ENCODE measurements at places on chromosomes 6 and 20.

DNA sequence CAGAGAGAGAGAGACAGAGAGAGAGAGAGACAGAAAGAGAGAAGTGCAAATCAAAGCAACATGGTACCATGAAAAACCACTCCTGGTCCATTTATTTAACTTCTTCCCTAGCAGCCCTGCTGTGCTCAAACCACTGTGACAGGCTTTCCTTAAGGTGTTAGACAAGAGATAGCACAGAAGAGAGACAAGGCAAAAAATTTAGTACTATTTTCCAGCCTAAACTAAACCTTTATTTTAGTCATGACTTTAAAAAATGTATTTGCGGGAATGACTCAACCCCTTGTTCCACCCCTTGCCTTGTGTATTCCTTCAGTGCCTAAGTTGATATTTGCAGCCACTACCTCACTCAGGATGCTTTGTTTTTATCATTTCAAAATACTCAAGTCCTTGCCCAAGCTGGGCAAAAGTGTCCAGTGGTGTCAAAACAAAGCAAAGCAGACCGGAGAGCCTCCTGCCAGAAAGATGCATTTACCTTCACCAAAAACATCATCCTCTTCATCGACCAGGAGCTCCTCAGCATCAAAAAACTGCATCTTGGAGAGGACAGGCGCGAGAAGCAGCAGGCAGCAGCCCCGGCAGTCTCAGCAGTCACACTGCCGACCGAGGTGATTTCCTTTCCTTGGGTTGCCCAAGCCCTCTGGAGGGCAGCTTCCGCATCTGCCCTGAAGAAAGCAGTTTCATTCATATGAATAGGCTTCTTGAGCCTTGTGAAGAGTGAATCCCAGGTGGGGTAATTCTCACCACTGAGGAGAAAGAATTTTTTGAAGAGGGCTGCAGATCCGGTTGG lies at the start of gene RIPOR2:
TSS of gene RIPOR2 (minus strand) at position 595 of the 787 bp plus-strand sequence. CDS start at position 533, 62 bp downstream.
- no peak for DNase-seq

GRCh38 chr6:154981079-154981870 lies 13.8 kb upstream of the TIAM2 start:
- no peak for DNase-seq

DNA sequence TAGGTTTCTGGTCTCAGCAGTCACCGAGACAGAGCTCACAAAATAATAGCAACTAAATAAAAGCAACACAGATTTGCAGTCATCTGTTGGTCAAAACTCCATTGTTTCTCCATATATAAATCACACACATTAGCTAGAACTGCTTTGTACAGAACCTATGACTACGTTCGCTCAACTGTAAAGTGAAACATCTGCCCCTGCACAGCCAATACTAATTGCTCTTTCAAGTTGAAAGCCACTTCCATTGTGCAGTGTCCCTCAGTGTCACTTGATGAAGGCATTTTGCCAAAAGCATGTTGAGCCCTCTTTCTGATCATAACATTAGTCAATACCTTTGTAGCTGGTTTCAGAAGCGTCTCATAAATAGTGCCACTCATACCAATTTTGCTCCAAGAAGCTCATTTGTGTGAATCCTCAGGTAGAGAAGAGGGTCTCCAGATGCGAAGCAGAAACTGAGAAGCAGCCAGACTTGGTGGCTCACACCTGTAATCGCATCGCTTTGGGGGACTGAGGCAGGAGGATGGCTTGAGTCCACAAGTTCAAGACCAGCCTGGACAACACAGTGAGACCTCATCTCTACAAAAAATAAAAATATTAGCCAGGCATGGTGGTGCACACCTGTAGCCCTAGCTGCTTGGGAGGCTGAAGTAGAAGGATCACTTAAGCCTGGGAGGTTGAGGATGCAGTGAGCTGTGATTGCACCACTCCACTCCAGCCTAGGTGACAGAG lies 68.9 kb downstream of the PERP start:
- DNase-seq = no peak

DNA sequence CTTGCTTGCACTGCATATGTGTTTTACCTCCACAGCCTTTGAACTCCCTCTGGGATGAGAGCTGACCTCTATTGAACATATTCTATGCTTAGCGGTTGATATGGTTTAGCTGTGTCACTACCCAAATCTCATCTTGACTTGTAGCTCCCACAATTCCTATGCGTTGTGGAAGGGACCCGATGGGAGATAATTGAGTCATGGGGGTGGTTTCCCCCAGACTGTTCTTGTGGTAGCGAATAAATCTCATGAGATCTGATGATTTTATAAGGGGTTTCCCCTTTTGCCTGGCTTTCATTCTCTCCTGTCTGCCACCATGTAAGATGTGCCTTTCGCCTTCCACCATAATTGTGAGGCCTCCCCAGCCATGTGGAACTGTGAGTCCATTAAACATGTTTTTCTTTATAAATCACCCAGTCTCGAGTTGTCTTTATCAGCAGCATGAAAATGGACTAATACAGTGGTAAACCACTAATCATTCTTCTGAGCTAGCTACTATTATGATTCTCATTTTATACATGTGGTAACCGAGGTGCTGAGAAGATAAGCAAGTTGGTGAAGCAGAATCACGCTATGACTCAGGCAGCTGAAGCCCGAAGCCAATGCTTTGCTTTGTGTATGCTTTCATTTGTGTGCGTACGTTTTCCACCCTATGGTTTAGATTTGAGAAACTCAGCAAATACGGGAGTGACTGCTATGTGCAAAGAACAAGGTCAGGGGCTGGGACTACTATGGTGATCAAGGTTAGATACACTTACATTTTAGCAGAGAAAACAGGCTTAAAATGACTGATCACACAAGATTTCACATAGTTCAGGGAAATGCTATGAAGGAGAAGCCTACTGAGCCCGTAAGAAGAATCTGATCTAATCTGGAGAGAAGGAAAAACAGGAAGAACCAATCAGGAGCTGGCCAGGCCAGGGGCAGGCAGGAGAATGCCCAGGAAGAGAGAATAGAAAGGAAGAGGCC lies 363.5 kb downstream of the ESR1 start:
- DNase-seq = no peak

DNA sequence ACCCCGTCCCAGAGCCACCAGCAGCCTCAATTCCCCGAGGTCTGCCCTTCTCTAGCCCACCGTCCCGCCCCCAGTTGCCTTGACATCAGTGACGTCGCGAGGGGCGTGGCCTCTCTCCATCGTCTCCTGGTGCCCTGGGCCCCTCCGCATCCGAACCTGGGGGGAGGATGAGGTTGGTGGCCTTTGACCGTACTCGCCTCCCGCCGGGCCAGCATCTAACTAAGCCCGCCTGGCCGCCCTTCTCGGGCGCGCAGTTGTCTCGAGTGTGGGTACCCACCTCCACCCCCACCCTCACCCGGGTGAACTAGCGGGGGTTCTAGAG lies 5.5 kb upstream of the ARMC12 start:
- DNase-seq = peak; percentile 93

- DNase-seq = peak; percentile 4
These were observed 110.7 kb upstream of the PHACTR1 start for GRCh38 chr6:12605888-12606345.

DNA sequence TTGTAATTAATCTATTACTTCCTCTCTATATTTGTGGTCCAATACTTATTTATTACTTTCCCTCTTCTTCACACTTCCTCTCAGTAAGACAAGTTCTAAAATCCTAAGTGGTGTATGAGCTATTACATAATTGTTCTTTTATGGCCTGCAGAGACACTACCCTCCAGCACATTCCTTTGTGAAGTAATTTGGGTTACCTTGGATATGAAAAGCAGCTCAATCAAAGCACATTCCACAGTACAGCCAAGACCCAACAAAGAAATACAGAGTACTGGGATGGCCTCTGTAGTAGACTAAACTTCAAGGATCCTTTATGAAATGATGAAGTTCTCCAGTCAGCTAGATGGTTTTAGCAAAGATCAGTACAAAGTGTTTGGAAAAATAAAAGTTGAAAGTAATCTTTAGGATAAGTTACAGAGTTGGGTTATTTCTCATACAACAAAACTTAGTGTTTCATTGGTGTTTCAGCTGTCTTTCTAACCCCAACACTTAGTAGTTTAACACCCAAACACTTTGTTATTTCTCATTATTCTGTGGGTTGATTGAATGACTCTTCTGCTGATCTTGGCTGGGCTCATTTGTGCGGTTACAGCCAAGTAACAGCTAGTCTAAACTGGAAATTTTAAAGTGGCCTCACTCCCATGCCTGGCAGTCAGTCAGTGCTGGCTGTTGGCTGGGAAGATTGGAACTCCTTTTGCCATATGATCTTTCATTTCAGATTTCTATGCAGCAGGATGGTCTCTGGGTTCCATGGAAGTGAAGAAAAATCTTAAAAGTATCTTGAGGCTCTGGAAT lies 161.5 kb upstream of the POU3F2 start:
- DNase-seq = no peak

- DNase-seq = no peak
These were observed 16.2 kb downstream of the FOXA2 start for GRCh38 chr20:22567944-22568871.

GRCh38 chr20:59386809-59387208 lies 86.4 kb downstream of the EDN3 start:
- no peak for DNase-seq

DNA sequence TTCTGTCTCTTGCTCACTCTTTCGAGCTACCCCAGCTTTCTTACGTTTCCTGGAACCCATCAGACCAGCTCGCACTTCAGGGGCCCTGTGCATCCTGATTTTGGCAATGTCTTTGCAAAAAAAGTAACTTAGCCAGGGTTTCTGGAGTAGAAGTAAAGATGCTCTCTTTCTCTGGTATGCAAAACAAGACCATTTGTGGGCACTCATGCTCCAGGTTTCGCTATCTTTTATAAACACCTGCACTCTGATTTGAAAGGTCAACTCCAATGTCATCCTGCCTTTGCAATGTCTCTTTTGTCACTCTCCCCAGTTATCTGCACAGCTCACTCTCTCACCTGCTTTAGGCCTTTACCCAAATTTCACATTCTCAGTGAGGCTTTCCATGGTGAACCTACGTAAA lies 869.1 kb downstream of the QKI start:
- DNase-seq = no peak

- DNase-seq = no peak
These were observed 10.8 kb upstream of the PBOV1 start for GRCh38 chr6:138229072-138229471.

DNA sequence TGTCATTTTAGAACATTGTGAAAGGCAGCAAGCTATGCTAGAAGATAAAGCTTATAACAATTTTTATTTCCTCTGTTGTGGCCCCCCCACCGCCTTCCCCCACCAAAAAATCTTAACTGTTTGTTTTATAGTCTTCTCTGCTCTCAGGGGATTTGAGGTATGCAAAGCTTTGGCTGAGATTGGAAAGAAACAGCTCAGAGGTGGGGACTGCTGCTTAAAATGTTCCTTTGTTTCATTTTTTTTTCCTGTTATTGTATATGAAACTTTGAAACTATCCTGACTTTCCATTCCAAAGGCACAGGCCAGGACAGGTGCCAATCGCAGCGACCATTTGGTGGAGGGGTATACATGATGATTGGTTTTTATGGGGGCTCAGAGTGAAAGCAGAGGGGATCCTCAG lies 114.7 kb upstream of the PHACTR1 start:
- no peak for DNase-seq

GRCh38 chr20:51036226-51036625 lies 13.3 kb upstream of the KCNG1 start:
- DNase-seq = no peak

DNA sequence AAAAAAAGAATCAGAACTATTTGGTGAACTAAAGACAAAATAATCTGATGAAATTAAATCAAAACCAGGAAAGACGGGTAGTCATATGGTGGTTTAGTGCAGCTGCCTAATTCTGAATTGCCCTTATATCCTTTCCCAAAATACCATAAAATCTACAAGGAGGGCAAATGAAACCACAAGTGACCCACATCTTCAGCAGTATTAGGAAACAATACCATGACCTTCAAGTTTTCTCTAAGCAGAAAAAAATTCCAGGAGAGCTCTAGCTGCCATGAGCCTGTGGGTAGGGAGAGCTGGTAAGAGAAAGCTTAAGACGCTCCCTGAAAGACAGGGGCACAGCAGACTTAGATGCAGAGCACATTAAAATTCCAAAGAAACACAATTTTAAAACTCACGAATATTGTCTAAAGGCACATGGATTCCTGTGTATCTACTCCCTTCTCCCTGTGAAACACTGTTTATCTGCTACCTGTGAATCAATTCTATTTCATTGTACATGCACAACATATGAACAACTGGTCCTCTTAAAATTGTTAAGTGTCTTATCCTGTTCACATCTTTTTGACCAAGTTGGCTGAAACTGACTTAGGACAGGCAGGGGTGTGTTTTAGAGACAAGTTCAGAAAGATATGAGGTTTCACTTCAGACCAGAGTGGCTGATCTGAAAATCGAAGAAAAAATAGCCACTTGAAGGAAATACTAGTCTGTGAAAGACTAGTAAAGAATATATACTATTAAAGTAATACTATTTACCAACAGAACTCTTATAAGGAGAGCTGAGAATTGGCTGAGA lies 153.6 kb upstream of the SHLD1 start:
- no peak for DNase-seq

DNA sequence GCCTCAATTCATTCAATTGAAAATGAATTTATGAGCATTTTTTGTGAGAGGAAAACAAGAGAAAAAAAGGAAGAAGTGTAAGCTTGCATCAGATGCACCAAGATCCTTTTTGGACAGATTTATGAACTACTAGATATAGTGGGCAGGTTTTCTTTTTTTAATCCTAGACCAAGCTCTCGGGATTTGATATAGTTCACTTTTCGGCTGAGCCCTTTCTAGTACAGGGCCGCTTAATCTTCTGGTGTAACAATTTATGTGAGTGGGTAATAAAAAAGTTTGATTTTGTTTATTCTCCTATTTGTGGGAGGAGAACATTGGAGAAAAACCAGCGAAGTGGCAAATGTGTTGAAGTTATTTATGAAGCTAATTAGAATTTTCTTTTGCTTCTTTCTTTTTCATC lies 538.0 kb downstream of the UTRN start:
- DNase-seq = no peak

- no peak for DNase-seq
These were observed 16.8 kb upstream of the ARMC12 start for GRCh38 chr6:35719830-35720733.

- no peak for DNase-seq
These were observed 86.6 kb downstream of the CD40 start for GRCh38 chr20:46204594-46205186.

DNA sequence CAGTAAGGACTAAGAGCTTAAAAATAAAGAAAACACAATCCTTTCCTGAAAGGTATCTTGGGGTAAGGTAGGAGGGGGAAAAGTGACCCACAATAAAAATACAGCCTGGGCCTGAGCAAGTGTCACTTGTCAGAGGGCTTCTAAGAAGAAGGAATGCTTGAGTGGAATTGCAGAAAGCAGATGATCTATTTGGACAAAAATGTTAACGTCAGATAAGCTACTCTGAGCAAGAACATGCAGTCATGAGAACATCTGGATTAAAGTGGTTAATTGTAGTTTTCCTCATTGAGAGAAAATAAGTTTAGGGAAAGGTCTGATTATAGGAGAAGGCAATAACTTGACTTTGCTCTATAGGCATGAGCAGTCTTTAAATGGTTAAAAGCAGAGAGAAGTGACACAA lies 581.9 kb downstream of the HTR1B start:
- no peak for DNase-seq

GRCh38 chr20:17935761-17936160 lies 32.8 kb downstream of the SNX5 start:
- no peak for DNase-seq
